KG1 (cell line): ENCODE measurements at places on chromosomes 4 and X.

DNA sequence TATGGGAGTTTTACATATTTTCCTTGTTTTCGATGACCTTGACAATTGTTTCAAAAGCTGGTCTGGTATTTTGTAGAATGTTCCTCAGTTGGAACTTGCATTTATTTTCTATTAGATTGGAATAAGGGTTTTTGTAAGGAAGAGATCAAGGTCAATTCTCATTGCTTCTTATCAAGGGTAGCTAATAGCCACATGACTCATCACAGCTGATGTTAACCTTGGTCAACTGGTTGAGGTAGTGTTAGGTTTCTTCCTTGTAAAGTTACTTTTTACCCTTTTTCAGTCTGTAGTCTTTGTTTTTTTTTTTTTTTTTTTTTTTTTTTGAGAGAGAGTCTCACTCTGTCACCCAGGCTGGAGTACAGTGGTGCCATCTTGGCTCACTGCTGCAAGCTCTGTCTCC lies 257.2 kb downstream of the SNCA start:
- no peak for DNase-seq

DNA sequence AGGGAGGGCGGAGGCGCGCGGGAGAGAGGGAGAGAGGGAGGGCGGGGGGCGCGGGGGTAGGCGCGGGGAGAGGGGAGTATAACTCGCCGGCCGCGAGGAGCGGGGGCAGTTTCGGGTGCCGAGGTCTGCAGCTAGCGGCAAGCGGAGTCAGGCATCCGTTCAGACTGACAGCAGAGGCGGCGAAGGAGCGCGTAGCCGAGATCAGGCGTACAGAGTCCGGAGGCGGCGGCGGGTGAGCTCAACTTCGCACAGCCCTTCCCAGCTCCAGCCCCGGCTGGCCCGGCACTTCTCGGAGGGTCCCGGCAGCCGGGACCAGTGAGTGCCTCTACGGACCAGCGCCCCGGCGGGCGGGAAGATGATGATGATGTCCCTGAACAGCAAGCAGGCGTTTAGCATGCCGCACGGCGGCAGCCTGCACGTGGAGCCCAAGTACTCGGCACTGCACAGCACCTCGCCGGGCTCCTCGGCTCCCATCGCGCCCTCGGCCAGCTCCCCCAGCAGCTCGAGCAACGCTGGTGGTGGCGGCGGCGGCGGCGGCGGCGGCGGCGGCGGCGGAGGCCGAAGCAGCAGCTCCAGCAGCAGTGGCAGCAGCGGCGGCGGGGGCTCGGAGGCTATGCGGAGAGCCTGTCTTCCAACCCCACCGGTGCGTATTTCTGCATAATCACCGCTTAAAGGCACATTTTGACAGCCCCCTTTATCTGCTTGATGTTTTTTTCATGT lies at the start of gene POU4F2:
TSS of gene POU4F2 (plus strand) at position 108 of the 720 bp plus-strand sequence. CDS start at position 356, 248 bp downstream.
- no peak for DNase-seq

DNA sequence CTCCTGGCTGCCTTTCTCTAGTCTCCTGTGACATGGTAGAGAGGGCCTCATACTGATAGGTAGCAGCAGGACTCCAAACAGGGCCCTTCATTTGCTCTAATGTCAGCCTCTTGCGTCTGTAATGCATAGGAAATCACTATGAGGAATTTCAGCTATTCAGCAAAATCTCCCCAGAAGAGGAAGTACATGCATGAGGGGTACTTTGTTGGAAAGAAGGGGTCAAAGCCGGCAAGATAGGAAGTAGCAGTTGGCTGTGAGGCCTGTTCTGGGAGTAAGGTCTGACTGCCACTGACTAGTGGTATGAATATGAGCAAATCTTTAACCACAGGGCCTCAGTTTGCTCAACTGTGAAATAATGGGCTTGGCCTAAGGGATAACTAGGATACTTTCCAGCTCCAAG lies 283.2 kb downstream of the ARHGAP10 start:
- DNase-seq, result no peak

DNA sequence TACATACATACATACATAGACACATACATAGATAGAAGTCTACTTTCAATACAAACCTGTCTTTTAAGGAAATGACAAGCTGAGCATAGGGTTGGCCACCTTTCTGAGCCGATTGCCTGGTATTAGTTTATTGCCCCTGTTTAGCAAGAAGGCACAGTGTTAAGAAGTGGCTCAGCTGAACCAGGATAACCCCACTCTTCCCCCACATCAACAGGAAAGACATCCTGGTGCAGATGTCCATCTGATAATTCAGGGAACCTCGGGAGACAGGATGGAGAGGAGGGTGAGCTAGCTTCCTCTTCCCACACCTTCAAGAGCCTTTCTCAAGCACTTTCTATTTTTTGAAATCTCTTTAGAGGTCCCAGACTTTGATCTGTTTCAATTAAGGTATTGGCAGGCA lies 52.3 kb downstream of the PKD2 start:
- DNase-seq, result no peak

GRCh38 chr4:124304941-124305340 lies 407.6 kb downstream of the ANKRD50 start:
- no peak for DNase-seq

GRCh38 chr4:186584912-186585311 lies 29.5 kb upstream of the MTNR1A start:
- no peak for DNase-seq

GRCh38 chr4:150609131-150609530 lies 27.2 kb downstream of the MAB21L2 start:
- no peak for DNase-seq

DNA sequence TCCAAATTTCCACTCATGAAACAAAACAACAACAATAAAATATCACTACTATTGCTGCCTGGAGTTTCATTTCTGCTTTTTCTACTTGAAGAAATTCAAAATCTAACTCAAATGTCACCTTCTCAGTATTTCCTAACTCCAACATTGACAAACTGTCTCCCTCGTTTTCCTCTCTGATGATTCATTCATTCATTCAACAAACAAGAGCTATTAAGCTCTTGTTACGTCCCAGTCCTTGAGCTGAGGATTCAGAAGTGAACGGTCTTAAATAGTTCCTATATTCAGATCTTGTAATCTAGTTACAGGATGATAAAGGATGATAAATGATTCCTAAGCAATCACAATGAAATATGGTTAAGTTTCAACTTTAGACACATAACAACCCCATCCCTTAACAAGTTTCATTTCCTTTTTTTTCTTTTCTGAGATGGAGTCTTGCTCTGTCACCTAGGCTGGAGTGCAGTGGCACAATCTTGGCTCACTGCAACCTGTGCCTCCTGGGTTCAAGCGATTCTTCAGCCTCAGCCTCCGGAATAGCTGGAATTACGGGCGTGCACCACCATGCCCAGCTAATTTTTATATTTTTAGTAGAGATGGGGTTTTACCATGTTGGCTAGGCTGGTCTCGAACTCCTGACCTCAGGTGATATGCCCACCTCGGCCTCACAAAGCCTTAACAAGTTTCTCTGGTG lies 1.7 kb downstream of the SLC9B2 start:
- no peak for DNase-seq

GRCh38 chr4:147194114-147194513 lies 248.4 kb upstream of the TTC29 start:
- DNase-seq, result no peak

- no peak for DNase-seq
Measured at GRCh38 chrX:83997781-83998180, 136.8 kb downstream of the CYLC1 start.

DNA sequence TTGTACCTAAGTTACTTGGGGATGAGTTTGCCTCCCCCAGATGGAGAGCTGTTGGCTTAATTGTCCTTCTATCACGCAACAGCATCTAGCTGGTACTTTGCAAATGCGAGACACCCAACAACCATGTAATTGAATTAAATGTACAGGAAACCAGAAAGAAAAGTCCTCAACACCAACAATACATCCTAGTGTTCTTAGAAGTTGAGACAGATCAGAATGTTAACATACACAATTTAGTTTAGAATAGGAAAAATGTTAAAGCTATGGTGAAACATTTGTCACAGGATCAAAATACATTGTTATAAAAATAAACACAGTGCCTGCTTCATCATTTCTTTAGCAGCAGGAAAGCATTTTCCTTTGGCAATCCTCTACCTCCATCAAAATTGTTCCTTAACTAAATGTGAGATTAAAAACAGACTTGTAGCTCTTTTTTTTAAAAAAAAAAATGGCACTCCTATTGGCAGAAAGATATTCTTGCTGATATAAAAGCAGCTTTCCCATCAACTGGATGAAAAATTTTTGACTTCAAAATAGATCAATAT lies 163.1 kb upstream of the MID1 start:
- DNase-seq, result no peak

DNA sequence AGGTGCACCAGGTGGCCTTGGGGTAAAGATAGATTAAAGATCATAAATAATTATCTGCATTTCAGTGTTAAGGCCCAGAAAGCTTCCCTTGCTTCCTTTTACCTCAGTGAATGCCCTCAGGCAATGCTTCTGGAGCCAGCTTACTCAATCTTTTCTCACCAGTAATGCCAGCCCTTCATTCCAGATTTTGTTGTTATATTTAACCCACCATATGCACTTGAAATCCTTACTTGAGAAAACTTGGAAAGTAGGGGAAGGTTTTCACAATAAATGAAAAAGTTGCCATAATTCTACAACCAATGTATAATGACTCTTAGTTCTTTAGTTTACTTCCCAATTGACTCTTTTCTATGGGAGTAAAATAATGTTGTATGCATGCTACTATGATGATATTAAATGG lies 17.1 kb upstream of the PBDC1 start:
- no peak for DNase-seq

- no peak for DNase-seq
Measured at GRCh38 chrX:71184092-71184491, 38.9 kb upstream of the GJB1 start.

- DNase-seq, result no peak
Measured at GRCh38 chr4:56477192-56477702, 9.8 kb downstream of the SRP72 start.

- DNase-seq, result no peak
Measured at GRCh38 chrX:9326369-9326768, 138.5 kb upstream of the TBL1X start.

DNA sequence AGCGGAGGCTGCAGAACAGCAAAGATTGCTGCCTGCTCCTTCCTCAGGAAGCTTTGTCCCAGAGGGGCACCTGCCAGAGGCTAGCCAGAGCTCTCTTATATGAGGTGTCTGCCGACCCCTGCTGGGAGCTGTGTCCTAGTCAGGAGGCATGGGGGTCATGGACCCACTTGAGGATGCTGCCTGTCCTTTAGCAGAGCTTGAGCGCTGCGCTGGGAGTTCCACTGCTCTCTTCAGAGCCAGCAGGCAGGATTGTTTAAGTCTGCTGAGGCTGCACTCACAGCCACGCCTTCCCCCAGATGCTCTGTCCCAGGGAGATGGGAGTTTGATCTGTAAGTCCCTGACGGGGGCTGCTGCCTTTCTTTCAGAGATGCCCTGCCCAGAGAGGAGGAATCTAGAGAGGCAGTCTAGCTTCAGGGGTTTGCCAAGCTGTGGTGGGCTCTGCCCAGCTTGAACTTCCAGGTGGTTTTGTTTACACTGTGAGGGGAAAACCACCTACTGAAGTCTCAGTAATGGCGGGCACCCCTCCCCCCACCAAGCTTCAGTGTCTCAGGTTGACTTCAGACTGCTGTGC lies 10.9 kb downstream of the DCK start:
- DNase-seq, result no peak

DNA sequence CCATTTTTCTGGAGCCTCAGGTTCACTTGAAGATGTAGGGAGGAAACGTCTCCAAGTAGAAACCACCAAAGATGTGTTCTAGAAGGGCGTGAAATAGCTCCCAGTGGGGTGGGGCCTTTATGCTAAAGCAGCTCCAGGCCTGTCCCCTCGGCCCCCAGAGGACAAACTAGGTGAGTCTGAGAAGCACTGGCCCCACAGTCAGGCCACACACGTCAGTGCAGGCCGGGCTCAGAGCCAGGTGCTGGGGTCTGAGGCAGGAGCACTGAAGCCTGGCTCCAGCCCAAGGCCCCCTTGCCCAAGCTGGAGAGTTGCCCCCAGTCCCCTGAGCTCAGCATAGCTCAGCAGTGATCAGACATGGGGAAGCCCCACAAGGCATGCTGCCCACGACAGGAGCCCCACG lies 95.4 kb upstream of the PSAPL1 start:
- no peak for DNase-seq

DNA sequence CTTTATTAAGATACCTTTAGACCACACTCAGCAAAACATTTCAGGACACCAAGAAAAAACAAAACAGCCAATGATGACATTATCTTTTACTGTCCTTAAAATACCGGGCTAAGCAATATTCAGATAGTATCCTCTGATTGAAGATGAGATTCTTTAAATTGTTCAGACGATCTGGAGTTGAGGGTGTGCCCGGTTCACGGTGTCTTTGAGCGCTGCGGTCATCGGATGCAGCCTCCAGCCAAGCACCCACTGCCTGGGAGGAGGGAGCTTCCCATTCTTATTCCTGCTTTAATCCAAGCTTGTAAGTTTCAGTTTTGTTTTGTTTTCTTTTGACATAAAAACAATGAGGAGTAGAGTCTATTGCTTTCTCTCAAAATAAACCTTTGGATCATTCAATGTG lies 14.1 kb downstream of the FAM149A start:
- DNase-seq, result no peak

DNA sequence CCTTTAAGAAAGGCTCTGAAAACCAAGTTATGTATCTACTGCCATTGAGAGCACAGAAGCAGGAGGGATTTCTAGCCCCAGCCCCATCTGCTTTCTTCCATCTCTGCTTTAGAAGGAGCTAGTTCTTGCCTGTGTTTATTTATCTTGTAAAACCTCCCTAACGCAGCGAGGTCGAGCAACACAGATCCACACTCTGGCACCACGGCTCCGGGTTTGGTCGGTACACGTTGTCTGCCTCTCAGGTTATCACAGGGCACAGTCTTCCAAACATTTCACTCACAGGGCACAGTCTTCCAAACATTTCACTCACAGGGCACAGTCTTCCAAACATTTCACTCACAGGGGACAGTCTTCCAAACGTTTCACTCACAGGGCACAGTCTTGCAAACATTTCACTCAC lies 69.7 kb upstream of the TLR3 start:
- DNase-seq, result no peak

- no peak for DNase-seq
Measured at GRCh38 chrX:81120258-81120935, 81.3 kb downstream of the HMGN5 start.

DNA sequence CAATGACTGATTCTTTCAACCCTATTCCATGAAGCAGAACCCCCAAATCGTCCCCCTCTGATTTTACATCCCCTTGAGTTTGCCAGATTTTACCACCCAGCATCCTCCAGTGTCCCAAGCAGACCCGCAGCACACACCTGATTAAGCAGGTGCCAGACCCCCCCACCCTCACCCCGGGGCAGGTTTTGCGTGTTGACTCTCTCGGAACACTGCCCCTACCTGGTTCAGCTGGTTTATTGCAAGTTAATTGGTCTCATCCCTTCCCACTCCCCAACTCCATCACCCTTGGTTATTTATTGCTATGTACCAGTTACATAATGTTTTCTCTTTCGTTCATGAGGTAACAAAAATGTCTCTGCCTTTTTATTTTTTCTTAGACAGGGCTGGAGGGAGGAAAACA lies 258.4 kb downstream of the BCOR start:
- DNase-seq, result no peak

GRCh38 chr4:69881173-69881773 lies 21.3 kb upstream of the SULT1E1 start:
- no peak for DNase-seq

DNA sequence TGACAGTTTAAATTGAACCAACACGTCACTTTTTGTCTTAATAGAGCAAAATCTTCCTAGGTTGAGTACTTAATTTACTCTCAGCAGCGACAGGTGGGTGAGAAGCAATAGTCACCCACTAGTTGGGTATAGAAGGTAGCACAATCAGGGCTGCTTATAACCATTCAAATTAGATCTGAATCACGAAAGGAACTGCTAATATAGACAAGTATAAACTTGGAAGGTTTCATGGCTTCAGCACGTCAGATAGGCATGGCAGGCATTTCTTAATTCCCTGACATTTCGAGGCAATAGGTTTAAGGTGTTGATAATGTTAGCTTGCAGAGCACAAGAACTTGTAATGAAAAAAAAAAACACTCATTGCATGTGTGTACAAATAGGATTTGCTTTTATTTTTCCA lies 853.4 kb downstream of the PCDH7 start:
- DNase-seq, result no peak
